Urinary bladder (tissue), 4 donors: ENCODE measurements at places on chromosomes 7 and 10. TPM values are rescaled to one million over a fixed set of nuclear protein-coding genes. Genes with fewer than 3 reads are reported as not detected.

DNA sequence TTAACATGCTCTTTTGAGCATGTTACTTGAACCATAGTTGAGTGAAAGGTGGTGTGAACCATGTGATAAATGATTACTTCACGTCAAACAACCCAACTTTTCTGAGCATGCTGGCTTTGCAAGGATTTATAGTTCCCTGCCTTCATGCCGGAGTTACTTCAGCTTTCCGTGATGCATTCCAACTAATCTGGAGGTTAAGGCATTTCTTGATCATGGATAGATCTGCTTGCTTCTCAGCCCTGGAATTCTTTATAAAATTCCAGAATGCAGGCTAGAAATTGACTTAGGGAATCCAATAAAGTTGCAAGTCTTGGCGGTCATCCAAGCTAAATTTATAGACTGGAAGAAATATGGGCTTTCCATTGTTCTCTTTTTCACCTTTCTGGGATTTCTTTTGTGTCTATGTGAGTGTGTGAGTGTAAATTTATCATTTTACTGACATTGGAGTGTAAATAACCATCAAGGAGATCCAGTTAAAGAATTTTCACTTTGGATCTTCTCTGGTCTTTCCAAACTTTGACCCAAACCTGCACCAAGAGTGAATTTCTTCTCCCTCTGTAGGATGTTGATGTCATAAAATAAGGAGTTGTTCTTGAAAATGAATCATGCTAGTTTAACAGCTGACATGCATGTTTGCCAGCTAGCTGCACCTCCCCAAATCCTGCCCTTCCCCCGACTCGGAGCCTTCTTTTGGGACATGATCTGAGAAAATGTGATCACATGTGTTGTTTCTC lies 289.0 kb downstream of the TWIST1 start:
- no peak for DNase-seq

DNA sequence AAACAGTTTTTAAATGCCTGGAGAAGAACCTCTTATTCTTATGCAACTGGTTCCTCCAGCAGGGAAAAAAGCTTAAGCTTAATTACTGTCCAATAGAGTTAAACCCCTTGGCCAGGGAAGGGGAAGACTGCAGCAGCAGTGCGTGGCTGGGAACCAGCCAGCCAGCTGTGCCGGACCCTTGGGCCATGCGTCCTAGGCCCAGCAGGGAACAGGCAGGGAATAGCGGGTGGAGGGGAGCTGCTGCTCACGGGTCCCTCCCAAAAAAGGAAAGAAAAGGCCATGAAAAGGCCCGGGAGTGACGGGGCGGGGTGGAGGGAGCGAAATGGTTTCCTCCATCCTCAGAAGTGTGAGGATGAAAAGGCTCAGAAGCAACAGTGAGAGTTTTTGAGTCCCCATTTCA lies 35.2 kb upstream of the HECW1 start:
- no peak for DNase-seq

- DNase-seq: no peak
Measured at GRCh38 chr7:152588350-152588749, 87.6 kb downstream of the XRCC2 start.

DNA sequence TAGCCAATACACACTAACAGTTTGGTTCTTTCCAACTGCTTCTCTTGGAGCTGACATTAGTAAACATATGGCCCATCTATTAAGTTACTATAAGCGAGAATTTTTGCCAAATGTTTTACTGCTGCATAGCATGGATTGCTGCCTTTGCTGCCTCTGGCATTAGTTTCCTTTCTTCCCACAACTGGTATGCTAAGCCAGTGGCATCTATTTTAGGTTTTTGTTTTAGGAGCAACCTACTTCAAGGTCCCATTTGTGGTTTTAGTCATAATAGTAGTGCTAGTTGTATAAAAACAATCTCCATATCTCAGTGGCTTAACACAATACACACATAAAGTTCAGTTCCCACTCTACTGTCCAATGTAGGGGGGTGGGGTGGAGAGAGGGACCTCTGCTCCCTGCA lies 25.9 kb upstream of the PANK1 start:
- DNase-seq: no peak

- no peak for DNase-seq
Measured at GRCh38 chr10:133110133-133110532, 22.4 kb downstream of the ADGRA1 start.

- no peak for DNase-seq
Measured at GRCh38 chr7:125930848-125931247, 1001.2 kb upstream of the POT1 start.

GRCh38 chr7:38929460-38930171 lies 20.6 kb upstream of the VPS41 start:
- DNase-seq: no peak

Gene CRHR2
- 0.16 TPM for total RNA-seq

Gene STEAP1
- total RNA-seq: 5.8 TPM
